ENCODE measurements at places on chromosomes 3 and 15. TPM values are rescaled to one million over a fixed set of nuclear protein-coding genes. Genes with fewer than 3 reads are reported as not detected.

The ZNF860 gene
- 3.4 TPM for polyA plus RNA-seq

The LACTB gene
- polyA plus RNA-seq = 18.5 TPM

The ZDHHC23 gene
- 10.9 TPM for polyA plus RNA-seq

The ONECUT1 gene
- polyA plus RNA-seq = not detected

The MYH15 gene
- 0.49 TPM for polyA plus RNA-seq

The GATA2 gene
- 43.5 TPM for polyA plus RNA-seq

DNA sequence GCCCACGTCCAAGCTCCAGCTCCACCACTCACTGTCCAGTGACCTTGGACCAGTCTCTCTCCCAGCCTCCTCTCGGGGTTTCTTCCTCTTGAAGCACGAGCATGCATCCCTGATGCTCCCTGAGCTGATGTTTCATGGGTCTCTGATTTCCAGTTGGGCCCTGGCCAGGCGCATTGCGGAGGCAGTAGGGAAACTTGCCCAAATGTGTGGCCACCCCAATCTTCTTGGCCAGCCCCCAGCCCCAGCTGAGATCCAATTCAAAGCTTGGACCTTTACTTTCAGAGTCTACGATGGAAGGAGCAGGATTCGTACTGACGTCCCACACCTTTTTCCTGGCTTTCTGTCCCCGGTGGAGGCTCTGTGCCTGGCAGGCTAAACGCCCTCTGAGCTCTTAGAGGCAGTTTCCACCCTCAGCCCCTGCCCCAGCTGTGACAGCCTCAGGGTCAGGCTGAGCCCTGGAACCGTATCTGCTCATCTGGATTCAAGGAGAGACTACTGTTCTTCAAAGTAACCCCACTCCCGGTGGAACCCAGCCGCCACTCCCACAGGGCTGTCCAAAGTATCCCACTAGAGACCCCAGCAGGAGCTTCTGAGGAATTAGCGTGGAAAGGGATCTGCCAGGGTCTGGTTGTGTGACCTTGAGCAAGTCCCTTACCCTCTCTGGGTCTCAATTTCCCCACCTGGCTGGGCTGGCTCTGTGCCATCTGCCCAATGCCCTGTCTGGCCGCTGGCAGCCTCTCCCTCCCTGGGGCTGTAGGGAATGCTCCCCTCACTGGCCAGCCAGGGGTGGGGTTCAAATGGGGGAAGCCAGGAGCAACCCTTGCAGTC, 37.4 kb downstream of the CPN2 start:
- no peak for DNase-seq

DNA sequence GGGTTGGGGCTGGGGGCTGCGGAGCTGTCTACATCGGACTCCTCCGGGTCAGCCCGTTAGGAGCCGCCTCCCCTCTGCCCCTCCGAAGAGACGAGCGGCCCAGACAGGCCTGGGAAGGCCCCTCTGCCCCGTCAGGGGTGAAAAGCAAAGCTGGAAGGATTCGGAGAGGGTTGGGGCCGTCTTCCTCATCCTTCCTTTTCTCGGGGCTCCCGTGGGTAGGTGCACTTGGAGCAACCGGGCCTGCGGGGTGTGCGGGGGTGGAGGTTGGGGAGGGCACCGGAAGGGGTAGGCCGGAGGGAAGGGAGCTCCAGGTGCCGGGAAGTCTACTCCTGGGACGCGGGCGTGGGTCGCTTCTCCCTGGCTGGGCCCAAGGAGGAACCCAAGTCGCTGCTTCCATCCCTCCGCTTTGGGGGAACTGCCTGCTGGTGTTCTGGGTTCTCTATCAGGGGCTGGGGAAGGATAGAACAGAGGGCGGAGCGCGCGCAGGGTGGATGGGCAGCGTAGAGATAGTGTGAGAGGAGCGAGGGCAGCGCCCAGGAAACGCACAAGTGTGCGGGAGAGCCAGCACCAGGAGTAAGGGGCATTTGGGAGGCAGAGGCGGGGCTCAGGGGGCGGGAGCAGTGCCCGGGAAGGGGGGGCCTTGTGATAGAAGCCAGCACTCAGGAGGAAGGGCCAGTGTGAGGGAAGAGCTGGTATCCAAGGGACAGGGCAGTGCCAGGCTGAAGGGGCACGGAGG, 590 bp downstream of the POLR2H start:
- DNase-seq = no peak

DNA sequence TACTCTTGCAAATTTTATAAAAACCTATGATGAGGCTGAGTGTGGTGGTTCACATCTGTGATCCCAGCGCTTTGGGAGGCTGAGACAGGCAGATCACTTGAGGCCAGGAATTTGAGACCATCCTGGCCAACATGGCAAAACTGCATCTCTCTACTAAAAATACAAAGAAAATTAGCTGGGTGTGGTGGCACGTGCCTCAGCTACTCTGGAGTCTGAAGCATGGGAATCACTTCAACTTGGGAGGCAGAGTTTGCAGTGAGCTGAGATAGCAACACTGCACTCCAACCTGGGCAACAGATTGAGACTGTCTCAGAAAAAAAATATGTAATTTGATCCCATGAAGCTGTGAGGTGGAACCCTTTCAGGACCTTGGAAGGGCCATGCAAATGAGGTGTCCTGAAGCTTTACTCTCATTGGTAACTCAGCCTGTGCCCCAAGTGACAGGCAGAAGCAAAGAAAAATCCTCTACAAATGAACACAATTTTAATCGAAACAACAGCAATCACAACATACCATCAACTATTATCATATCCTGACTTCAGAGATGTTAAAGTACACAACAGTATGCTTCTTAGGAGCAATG, 84.6 kb upstream of the CDV3 start:
- no peak for DNase-seq

DNA sequence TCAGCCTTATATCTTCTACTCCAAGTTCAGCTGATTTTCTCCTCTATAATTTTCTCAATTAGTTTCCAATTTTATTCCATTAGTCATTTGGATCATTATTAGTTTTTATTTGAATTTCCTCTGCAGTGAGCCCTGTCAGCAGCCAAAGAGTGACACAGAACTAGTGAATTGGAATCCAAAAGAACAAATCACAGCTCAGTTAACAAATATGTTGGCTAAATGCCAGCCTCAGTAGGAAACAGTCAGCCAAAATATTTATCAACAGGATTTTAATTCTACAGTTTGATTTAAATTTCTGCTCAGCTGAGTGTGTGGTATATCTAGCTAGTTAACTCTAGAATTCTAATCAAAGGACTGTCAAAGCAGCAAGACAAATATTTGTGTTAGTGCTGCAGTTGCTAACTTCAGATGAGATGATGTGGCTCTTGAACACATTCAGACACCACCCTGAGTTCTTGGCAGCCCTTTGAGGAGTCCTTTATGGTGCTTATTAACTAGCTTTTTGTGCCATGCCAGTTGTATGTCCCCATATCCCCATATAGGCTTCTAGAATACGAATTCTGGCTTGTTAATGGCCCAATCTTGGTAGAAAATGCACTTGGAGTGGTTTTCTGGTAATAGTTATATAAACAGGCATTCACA, 194.5 kb downstream of the CPNE4 start:
- no peak for DNase-seq

GRCh38 chr15:84783493-84784251, 33.5 kb upstream of the ALPK3 start:
- no peak for DNase-seq

DNA sequence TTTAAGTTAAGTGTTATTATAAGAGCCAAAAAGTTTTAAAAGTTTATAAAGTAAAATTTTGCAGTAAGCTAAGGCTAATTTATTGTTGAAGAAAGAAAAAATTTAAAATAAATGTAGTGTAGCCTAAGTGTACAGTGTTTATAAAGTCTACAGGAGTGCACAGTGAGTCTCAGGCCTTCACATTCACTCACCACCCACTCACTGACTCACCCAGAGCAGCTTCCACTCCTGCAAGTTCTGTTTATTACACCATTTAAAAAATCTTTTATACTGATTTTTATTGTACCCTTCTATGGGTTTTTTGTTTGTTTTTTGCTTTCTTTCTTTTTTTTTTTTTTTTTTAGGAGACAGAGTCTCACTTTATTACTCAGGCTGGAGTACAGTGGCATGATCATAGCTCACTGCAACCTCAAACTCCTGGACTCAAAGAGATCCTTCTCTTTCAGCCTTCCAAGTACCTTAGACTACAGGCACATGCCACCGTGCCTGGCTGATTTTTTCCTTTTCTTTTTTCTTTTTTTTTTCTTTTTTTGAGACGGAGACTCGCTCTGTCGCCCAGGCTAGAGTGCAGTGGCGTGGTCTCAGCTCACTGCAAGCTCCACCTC, 25.9 kb downstream of the CSTA start:
- DNase-seq = no peak

GRCh38 chr3:73259856-73260255, 198.4 kb downstream of the EBLN2 start:
- DNase-seq = no peak

DNA sequence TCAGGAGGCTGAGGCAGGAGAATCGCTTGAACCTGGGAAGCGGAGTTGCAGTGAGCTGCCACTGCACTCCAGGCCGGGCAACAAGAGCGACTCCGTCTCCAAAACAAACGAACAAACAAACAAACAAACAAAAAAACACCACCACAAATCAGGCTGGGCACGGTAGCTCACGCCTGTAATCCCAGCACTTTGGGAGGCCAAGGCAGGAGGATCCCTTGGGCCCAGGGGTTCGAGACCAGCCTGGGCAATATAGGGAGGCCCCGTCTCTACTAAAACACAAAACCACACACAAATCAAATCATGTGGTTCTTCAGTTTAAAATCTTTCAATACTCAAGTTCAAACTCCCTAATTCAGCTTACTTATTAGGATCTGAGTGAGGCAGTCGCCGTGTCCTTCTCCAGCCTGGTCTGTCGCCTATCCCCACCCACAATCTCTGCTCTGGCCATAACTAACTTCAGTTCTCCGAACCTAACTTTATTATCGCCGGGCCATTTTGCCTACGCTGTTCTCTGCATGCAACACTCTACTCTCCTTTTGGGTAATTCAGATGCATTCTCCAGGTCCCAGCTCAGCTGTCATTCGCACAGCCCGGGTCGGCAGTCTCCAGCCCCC, 660 bp upstream of the RTF1 start:
- no peak for DNase-seq

- DNase-seq = no peak
Observed at GRCh38 chr3:197576838-197577237, 21.1 kb upstream of the BDH1 start.

DNA sequence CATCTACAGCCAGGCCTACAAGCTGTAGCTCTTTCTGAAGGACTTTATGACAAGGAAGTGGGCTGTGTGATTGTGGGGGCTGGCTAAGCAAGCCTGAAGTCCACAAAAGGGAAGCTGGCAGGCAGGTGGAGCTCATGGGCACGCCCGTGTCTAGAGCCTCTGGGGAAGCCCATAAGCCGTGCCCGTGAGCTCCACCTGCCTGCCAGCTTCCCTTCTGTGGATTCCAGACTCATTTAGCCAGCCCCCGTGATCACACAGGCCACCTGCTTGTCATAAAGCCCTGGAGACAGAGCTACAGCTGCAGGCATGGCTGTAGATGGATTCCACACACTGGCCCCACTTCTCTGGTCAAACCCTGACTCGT, 15.2 kb downstream of the EFCC1 start:
- DNase-seq = no peak

GRCh38 chr3:194218646-194219453, 82.9 kb downstream of the HES1 start:
- DNase-seq = no peak

- DNase-seq = no peak
Observed at GRCh38 chr3:29475854-29476253, 195.0 kb downstream of the RBMS3 start.

DNA sequence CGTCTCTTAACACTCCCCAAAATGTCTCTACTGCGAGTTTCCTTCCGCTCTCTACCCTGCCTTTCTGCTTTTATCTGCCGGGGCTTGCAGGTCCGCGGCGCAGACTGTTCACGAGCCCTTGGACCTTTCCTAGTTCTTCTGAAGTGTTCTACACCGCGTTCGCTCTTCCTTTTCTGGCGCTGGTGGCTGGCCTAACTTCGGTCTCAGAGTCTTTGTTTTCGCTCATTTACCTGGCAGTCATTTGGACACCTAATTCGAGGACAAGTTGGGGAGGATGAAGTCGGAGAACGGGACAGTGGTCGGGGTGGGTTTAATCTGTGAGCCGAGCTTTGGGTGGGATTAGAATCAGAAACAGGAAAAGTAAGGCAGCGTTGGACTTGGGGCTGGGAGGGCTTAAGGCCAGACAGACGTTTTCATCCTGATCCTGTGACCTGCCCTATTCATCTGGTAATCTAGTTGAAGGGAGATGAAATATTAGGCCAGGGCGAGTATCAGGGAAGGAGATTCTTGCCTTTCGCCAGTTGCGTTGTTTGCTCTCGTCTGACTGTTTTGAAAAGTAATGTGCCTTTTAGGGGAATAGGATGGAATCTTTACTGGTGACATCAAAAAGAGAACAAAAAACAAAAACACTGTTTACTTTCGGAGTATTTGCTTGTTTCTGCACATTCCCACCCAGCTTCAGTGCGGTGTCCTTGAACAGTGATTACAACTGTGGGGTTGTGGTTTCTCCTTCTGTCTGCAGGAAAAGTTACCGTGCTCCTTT, 1.8 kb downstream of the DIPK2A start:
- peak; percentile 66 for DNase-seq

DNA sequence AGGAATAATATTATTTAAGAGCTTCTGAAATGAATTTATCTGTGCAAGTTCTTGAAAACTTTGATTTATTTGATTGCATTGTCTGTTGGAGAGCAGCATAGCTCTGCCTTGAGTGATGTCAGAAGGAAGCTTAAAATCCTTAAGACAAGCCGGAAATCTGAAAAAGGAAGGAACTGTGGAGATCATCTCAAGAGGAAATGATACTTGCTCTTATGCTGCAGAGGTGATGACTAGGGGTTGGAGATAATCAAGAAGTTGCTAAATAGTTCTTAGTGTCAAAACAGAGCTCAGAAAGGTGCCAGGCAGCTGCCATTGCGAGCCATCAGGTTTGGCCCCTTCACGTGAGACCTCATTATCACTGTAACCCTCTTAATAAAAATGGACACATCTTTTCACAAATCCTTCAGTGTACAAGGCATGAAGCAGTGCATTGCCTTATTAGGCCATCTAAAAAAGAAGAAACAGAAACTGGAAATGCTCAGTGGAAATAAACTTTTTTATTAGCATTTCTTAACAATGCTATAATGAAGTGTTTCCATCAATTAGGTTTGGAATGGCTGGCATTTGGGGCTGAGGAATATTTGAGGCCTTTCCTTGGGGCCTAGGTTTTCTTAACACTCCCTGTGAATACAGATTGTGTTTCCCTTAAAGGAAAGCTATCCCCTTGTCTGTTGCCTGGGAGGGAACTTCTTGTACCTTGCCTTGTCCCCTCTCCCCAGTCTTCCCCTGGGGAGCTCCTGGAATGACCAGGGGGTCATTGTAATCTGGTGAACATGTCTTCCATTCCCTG, 34.5 kb upstream of the VILL start:
- no peak for DNase-seq
